Kidney glomerular epithelial cell (primary cell): ENCODE measurements at places on chromosomes 7 and 10.

GRCh38 chr7:98881561-98882315 lies 3.4 kb downstream of the TRRAP start:
- DNase-seq: no peak

DNA sequence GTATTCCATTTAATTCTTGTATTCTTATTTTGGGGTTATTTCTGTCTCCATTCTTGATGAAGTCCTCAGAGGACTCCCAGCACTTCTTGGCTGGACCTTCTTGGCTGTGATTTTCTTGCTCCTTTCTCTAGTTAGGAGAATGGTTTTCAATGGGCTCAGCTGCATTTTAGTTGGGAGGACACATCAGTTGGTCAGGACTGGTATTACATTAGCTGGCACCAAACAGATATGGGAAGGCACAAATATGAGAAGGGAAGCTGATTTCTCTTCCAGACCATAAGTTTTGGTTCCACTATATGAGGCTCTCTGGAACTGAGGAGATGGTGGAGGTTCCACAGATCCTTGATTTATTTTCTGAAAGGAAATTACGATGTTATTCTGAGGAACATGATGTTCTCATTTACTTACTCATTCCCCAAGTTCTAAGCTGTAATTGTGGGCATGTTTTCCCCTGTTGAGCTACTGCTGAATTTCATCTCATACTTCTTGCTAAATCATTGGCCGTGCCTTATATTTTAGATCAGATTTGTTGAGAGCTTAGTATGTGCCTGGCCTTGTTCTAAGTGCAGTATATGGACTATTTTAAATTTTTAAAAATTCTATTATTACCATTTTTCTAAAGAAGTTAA lies 261.0 kb downstream of the THSD7A start:
- DNase-seq: no peak

- no peak for DNase-seq
Measured at GRCh38 chr7:157077986-157078644, 60.6 kb upstream of the UBE3C start.

DNA sequence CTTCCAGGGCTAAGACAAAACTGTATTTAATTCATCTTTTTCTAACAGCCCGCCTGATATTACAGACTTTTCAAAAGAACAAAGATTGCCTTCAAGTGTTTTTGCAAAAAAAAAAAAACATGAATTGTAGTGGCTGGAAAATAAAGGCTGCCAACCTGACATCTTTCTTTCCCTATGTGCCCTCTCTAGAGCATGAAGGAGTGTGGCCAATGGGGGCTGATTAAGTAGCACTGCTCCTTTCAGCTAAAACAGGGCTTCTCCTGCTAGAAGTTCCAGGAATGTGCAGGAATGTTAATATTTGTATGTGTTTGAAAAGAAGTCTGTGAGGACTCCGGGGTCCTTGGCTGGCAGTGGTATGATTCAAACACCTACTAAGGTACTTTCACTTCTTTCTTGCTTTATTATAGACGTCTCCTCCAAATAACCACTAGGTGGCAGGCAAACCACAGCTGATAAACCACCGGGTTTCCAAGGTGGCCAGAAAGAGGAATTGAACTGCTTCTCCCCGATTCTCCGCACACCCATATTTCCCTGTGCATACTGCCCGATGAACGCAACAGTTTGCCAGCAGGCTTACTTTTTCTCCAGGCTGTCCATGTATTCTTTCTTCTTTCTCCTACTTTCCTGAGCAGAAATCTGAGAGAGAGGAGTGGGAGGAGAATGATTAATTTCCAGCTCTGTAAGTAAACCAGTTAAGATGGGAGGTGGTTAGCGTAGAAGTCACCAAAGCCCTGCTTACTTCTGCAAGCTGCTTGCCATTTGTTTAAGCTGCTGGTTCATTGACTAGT lies 56.8 kb upstream of the DGKI start:
- DNase-seq: peak; percentile 68

DNA sequence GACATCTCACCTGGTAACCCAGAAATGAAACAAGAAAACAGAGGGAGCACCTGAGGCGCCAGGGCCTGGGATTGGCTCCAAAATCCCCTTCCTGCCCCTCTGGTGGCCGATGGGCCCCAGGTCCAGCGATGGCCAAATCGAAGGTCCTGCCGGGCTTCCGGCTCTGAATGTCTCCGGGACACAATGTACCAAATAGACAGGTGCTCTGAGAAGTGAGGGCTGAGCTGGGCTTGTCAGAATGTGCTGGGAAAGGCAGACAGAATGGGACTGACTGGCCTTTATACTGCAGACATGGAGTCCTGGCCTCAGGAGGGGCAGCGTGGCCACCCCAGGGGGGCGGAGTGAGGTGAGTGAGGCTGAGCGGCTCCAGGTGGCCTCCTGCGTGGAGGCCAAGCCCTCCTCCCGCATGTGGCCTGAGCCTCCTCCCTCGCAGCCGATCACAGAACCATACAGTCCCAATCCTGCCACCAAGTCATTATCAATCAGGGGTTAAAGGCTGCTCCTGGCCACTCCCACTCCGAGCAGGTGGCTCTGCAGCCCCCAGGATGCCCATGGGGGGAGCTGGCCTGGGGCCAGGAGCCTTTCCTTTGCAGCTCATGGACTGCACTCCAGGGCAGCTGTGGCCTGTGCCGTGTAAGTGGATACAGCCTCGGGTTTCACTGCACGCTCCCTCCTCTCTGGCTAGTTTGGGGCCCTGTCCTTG lies 185.5 kb downstream of the ADARB2 start:
- DNase-seq: no peak

DNA sequence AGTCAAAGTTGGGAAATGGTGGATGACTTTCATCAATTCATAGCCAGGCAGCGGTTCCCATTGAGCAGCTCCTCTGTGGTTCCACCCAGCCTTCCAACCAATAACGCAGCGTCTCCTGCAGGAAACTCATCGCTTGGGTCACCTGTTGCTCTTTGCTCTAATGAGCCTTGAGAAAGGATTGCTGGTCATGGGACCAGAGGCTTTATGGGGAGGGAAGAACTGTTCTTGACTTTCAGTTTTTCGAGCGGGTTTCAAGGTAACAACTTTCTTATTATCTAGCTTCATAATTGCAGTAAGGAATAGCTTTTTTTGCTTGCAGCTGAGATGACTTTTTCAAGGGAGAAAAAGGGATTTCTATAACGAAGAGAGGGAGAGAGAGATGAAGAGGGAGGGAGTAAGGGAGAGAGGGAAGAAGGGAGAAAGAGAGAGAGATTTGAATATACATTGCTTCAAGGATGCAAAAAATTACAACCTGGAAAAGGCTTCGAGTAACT lies 405 bp upstream of the ENTPD1 start:
- DNase-seq: peak; percentile 1

DNA sequence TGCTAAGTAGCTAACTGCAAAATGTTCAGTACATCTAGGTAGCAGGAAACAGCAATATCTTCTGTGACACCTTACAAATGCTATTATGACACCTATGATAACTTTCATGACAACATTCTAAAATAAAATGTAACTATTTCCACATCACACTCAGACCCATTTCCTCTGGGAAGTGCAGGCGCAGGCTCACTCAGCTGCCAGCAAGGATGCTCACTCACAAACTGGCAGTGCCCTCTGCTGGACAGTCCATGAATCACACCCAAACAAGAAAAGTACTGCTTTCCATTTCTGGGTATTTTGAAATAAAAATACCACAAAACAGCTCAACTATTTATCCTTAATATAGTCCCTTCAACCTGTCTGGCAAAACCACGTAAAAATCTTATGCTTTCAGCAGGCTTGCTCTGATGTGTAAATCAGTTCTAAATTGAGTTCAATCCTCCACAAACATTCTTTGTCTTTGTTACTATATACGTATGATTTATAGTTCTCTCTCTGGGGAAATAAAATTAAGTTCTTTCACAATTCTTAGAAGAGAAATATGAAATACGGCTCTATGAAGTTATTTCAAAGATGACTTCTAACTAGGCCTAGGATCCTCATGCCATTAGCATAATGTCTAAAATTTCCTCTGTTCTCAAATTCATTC lies 176.6 kb downstream of the PARD3 start:
- peak; percentile 83 for DNase-seq

GRCh38 chr7:151518105-151518946 lies 1.4 kb downstream of the RHEB start:
- DNase-seq: peak; percentile 36

- no peak for DNase-seq
Measured at GRCh38 chr10:3625959-3626751, 158.9 kb downstream of the KLF6 start.

GRCh38 chr7:84780158-84781124 lies 406.4 kb downstream of the SEMA3D start:
- no peak for DNase-seq

- DNase-seq: peak; percentile 17
Measured at GRCh38 chr7:108402865-108403264, 53.4 kb downstream of the NRCAM start.

DNA sequence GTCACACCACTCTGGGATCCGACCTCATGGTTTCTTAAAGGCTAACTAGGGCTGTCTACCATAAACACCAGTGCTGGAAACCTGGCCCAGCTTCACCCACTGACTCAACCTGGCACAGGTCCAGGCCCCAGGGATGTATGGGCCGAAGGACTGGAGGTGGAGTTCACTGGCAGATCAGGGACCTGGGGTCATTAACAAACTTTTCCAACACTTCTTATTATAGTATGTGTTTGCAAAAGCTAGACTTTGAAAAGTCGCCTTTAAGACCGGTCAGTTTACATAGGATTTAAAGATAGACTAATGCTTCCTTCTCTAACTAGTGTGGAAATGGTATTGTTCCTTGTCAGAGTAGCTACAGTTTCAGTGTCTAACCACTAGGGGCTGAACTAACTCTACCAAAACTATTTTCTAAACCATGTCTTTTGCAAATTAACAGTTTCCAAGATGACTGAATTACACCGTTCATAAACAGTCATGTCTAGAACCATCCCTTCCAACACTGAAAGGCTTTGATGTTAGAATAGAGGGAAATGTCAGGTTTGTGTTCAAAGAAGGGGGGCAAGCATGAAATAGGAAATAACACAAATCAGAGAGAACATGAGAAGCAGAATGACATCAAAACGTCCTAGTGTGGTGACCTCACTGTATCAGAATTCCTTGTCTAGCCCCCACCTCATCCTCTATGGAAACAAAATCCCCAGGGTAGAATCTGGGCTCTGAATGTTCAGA lies 29.7 kb downstream of the STN1 start:
- DNase-seq: peak; percentile 84

DNA sequence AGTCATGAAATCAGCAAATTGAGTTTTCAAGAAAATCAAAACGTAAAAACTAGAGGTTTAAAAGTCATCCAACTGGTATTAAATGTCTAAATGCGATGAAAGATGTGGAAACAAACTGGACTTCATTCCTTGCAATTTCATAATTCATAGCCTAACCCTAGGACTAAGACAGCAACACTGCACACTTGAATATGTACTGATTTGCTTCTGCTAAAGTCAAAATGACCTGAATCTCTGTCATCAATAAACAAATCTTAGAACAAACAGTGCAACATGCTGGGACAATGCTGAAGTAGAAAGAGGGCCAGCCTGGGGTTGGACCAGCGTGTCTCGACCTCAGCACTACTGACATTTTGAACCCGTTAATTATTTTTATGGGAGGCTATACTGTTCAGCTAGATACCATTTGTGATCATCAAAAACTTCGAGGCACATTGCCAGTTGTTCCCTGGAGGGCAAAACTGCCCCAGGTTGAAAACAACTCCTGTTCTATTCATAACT lies 47.1 kb downstream of the MYOF start:
- no peak for DNase-seq

GRCh38 chr7:10360050-10360449 lies 613.6 kb upstream of the PHF14 start:
- no peak for DNase-seq

DNA sequence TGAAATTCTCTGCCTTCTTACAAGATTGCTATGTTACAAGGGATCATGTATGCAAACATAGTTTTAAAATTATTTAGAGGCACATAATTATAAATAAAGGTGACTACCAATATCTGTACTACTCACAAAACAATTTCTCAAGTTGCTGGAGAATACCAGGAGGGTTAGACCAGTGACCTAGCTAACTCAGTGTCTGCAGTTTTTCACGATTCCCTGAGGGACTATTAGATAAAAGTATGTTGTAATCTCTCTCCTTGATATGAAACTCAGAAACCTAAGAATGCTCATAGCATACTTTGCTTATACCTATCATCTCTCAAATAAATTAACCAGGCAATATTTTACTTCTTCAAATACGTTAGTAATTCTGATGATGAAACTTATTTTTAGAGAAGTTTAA lies 534.0 kb upstream of the ANKRD30A start:
- DNase-seq: no peak

GRCh38 chr10:45373003-45373575 lies 927 bp upstream of the ALOX5 start:
- no peak for DNase-seq

DNA sequence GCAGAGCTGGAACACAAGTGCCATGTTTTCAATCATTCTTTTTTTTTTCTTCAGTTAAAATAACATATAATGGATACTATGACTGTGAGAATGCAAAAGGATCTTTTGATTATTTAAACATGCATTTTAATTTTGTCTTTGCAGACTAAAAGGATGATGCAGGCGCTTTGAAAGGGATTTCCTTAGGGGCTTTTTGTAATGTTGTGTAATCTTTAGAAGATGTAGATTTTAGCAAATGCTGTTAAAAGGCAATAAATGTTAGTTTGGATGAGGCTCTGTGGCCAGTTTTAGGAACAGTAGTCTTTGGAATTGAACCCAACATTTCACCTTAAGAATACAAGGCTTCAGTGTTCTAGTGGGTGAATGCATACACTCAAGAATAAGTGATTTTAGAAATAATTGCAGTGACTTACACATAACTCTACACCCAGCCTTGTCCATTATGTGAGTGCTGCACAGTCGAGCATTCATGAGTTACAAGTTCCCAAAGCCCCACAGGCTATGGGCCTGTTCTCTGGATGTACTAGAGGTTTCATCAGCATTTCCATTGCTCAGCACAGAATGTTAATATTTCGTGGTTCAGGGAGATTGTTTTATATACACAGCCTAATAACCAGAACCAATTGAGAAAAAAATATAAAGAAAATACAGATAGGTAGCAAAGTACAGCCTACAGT lies 11.6 kb downstream of the PAPSS2 start:
- DNase-seq: no peak

- DNase-seq: no peak
Measured at GRCh38 chr7:149229526-149229925, 9.9 kb upstream of the ZNF212 start.

DNA sequence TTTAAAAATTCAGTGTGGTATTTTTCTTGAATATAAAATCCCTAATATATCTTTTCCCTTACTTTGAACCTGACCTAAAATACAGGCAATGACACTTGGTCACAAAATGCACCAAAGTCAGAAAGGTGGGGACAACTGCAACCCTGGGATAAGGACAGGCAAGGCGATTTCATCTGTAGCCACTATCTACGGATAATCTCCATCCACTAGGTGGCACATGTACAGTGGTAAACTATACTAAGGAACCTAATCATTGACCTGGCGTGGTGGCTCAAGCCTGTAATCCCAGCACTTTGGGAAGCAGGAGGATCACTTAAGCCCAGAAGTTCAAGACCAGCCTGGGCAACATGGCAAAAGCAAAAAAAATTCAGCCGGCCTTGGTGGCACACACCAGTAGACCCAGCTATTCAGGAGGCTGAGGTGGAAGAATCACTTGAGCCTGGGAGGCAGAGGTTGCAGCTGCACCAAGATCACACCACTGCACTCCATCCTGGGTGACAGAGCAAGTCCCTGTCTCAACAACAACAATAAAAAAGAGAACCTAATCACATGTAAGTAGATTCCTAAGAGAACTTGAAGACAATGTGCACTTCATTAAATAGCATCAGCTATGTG lies 98.9 kb downstream of the KMT2C start:
- DNase-seq: peak; percentile 50
